ENCODE measurements at places on chromosomes 5 and 9. TPM values are rescaled to one million over a fixed set of nuclear protein-coding genes. Genes with fewer than 3 reads are reported as not detected.

TMC1 gene
- total RNA-seq, result 3.5 TPM

DNA sequence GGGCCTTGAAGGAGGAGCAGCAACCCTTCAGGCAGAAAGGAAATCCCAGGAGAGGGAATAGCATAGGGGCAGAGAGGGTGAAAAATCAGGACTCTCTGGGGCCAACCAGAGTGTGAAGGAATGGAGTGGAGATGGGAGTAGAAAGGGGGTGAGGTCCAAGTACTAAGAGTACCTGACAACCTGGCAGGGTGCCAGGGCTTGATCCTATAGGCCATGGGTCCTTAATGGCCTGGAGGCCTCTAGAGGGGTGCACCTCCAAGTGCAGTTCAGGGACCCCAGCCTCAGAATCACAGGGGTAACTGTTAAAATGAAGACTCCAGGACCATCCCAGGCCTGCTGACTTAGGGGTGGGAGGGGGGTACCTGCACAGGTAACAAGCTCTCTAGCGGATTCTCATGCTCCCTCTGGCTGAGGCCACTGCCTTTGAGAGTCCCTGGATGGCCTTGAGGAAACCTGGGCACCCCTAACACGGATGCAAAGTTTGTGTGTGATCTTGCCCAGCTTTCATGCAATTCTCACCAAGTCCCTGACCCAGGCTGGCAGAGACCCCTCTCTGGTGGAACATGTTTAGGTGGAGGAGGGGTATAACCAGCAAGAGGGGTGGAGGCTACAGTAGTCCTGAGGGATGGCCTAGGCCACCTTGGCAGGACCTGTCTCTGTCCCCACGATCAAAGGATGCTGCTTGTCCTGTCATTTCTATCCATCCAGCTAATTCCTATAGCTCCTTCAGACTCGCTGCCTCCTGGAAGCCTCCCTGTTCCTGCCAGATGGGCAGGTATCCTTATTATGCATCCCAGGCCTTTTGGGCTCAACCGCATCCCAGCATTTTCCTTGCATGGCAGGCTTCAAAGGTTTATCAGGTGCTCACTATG, 17.6 kb upstream of the CSF1R start:
- DNase-seq, result no peak

DNA sequence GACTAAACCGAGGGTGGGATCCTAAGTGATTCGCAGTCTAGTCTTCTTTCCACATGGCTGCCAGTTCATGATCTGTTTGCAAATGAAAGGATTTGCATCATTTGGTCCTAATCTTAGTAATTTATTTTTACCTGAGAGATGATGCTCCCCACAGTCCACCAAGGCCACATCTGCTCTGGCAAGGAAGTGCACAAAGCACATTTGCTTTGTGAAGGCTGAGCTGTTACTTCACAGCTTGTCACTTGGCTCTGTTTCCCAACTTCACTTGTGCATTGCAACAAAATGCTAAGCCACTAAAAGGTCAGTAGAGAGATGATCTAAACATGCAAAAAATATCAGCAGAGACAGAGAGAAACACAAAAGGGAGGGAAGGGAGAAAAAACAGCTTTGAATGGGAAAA, 128.5 kb upstream of the VLDLR start:
- no peak for DNase-seq

DNA sequence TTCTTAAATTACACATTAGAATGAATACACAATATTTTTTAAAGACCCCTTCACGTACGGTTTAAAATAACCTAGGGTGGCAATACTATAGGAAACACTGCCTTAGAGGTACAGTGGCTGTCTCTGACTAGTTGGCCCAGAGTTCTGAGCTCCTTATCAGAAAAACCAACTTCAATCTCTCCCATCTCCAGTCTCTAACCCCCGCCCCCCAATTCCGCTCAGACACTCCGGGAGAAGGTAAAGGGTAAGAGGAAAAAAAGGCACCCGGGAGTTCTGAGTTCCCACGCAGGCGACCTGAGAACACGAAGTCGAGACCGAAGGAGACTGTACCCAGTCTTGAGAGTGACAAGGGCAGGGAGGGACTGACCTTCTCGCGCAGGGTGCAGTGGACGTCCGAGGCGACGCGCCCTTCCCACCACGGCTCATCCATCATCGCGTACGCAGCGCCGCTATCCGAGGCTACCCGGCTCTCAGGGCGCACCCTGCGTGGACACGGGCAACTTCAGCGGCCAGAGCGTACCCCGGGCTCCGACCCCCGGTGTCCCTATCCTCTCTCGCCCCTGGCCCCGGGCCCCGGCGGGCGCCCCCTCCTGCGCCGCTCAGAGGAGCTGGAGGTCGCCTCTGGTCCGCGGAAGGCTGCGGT, 752 bp downstream of the CCNJL start:
- DNase-seq, result no peak

DNA sequence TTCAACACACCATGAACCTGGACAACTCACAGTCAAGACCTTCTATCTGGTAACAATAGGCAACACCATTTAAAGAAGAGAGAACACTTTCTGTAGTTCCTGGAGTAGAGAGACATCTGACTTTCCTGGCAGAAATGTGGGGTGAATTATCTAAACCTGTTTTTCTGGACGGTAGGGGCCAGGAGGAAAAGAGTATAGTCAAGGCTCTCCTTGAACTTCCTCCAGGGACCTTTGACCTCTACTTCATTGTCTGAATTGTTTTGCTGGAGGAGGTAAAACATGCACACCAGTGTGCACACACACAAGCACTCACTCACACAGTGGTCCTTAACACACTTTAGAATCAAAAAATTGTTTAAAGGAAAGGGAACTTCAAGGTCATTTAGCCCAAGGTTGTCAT, 13.2 kb downstream of the S100Z start:
- no peak for DNase-seq

- no peak for DNase-seq
Observed at GRCh38 chr5:116446356-116447005, 128.1 kb downstream of the SEMA6A start.

GRCh38 chr5:141681695-141682641, at the start of gene ARAP3:
TSS of gene ARAP3 (minus strand) at chr5:141682230. CDS start at chr5:141680486, 1,744 bp downstream.
- DNase-seq, result peak; percentile 89

- no peak for DNase-seq
Observed at GRCh38 chr9:84140535-84141101, 160.0 kb downstream of the RMI1 start.

- no peak for DNase-seq
Observed at GRCh38 chr5:180486636-180487149, 7.5 kb upstream of the CNOT6 start.

GNA14 gene
- 12.4 TPM for total RNA-seq

OR1Q1 gene
- not detected for total RNA-seq

DNA sequence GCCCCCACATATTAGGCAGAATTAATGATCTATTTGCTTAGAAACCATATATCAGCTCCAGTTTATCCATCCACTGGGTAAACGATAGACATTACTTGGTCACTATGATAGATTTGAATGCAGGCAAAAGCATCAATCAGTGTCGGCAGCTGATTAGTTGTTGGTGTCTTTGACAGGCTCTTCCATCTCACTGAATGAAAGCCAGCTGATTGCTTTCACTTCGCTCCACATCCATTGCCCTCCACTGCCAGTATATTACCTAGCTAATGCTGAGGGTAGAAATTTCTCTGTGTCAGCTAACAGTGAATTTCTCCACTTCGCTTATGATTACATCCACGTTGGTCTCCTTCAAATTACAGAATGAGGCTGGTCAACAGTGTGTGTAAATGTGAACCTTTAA, 821.3 kb upstream of the TYRP1 start:
- DNase-seq, result no peak

DNA sequence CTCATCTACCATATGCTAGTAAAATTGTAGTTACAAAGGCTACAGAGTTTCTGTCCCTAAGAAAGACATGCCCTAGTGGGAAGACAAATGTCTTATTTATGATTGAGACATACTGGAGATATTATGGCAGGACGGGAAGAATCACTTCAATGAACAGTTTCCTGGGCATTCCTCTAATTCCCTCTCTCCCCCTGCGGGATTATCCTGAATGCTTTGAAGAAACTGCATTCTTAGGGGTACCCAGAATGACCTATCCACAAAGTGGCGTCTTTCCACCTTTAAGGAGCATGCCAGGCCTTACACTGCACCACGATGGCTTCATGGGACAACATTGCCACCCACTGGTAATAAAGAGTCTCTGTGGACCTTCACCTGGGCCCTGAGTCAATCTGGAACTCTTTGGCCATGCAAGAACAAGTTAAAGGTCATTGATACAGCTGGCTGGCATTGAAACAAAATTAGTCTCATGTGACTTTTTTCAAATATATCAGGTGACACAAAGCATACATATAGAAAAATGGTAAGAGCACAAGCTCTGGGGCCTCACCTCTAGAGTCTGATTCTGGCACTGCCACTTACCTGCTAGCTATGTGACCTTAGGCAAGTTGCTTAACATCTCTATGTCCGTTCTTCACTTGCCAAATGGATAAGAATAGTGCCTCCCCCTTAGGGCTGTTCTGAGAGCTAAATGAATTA, 32.0 kb downstream of the ANKRD55 start:
- peak; percentile 63 for DNase-seq

DNA sequence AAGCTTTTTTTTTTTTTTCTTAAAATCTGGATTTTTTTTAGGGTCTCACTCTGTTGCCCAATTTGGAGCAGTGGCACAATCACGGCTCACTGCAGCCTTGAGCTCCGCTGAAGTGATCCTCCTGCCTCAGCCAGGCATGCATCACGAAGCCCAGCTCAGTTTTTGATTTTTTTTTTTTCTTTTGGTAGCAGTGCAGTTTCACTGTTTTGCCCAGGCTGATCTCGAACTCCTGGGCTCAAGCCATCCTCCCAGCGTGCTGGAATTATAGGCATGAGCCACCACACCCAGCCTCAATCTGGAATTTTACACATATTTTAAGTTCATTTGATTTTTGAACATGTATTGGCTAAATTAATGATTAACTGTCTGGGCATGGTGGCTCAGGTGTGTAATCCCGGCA, 36.3 kb downstream of the TRIO start:
- no peak for DNase-seq
